ENCODE measurements at places on chromosomes 4 and X. TPM values are rescaled to one million over a fixed set of nuclear protein-coding genes. Genes with fewer than 3 reads are reported as not detected.
A peak's percentile ranks its signal among the peaks of the same experiment; 100 is the strongest.

GRCh38 chr4:149741186-149741831 lies 74.3 kb downstream of the IQCM start:
- H3K36me3 ChIP-seq, result no peaks in the 10 kb centered on the region
- H3K4me1 ChIP-seq, result no peaks in the 10 kb centered on the region
- H3K27ac ChIP-seq, result no peak overlapping the region
- H3K4me3 ChIP-seq, result no peak overlapping the region

GRCh38 chrX:30308263-30309138 lies 689 bp downstream of the NR0B1 start:
- no peak overlapping the region for H3K27ac ChIP-seq
- H3K27me3 ChIP-seq, result no peaks in the 10 kb centered on the region

HEPH gene
- total RNA-seq, result 4.2 TPM

FAM47A gene
- total RNA-seq, result not detected

DNA sequence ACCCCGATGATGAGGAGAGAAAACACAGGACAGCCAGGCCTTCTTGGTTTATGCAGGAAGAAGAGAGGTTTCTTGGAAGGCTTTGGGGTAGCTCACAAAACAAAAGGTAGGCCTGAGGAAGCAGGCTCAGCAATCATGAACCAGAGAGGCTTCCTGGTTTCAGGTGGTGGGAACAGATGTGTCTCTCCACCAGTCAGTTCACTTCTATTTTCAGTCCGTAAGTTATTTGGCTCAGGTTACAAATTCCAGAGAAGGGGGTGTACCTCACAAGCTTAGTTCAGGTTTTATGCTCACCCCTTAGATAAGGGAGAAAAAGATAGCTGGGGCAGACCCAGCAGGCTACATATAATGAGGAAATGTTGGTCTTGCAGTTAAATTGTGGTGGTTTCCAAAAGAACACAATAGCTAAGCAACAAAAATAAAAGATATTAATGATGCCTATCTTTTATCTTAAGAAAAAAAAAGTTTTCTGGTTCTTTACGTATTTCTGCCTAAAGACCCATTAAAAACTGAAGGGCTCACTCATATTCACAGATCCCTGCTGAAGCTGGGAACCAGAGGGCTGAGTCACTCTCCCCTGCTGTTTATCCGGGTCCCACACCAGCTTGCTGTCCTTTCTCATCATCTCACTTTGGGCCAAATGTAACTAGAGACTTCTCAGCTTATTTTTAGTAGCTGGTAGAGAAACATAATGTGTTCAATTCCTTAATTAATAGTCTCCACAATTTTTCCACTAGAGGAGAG lies 177.0 kb downstream of the CAMK2D start:
- no peak overlapping the region for H3K27ac ChIP-seq
- H3K36me3 ChIP-seq, result no peaks in the 10 kb centered on the region
- no peak overlapping the region for H3K4me3 ChIP-seq
- peaks cover 7% of the 10 kb centered on the region for H3K4me1 ChIP-seq
- DNase-seq, result no peak
- H3K27me3 ChIP-seq, result no peaks in the 10 kb centered on the region

DNA sequence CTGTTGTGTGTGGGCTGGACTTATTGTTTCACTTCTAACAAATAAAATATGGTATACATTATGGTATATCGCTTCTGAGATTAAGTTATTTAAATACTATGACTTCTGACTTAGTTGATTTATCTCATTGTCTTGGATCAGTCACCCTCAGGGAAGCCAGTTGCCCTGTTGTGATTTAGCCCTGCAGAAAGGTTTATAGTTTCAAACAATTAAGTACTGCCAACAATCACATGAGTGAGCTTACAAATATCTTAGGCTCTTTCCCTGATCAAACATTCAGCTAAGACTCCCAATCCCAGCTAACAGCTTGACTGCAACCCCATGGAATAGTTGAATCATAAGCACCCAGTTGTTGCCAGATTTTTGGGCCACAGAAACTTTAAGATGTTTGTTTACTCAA lies 85.4 kb downstream of the MAGEC1 start:
- no peak for DNase-seq
- no peaks in the 10 kb centered on the region for H3K27me3 ChIP-seq
- no peak overlapping the region for H3K4me3 ChIP-seq
- H3K4me1 ChIP-seq, result no peaks in the 10 kb centered on the region
- no peaks in the 10 kb centered on the region for H3K36me3 ChIP-seq

DNA sequence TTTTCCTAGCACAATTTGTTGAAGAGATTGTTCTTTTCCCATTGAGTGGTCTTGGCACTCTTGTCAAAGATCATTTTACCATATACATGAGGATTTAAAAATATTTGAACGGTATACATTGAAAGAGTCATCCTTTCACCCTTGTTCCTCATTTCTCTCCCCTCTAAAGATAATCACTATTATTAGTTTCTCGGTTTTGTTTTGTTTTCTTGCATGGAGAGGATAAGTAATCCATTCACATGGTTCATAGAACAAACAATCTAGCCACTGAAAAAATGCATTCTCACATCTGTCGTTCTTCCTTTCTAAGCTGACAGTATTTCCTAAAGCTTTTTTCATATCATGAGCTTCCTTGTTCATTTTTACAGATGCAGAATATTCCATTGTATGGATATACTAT lies 39.2 kb upstream of the MSMO1 start:
- H3K4me3 ChIP-seq, result no peak overlapping the region
- no peaks in the 10 kb centered on the region for H3K36me3 ChIP-seq
- no peak for DNase-seq
- no peaks in the 10 kb centered on the region for H3K27me3 ChIP-seq

EOLA2 gene
- 15.0 TPM for total RNA-seq

- peak overlapping the region; percentile 8 for H3K27ac ChIP-seq
- peaks cover 1% of the 10 kb centered on the region for H3K36me3 ChIP-seq
- no peak overlapping the region for H3K4me3 ChIP-seq
- no peaks in the 10 kb centered on the region for H3K27me3 ChIP-seq
Measured at GRCh38 chrX:48936429-48937053, 17.7 kb upstream of the PIM2 start.

DNA sequence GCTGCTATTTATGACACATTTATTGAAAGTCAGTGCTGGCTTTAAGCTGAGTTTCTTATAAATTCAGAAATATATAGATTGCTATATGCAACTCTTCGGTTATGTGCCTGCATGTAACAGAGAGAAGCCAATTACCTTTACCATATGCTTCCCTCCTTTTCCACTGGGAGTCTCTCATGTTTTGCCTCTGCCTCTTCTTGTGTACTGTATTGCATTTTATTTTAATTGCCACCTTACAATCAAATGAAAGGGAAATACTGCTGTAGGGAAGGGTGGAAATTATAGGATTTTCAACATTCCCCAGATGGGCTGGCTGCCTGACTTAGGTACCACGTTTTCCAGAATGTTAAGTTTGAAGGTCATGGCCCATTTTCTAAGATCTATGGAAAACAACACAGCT lies 655.4 kb upstream of the SLIT2 start:
- no peaks in the 10 kb centered on the region for H3K36me3 ChIP-seq
- H3K27me3 ChIP-seq, result no peaks in the 10 kb centered on the region
- no peak overlapping the region for H3K4me3 ChIP-seq
- H3K27ac ChIP-seq, result no peak overlapping the region

- H3K27ac ChIP-seq, result no peak overlapping the region
- no peaks in the 10 kb centered on the region for H3K36me3 ChIP-seq
- H3K4me1 ChIP-seq, result no peaks in the 10 kb centered on the region
- DNase-seq, result no peak
Measured at GRCh38 chr4:138788857-138789256, 226.7 kb upstream of the NOCT start.

GRCh38 chr4:4328840-4329239 lies 38.8 kb downstream of the ZBTB49 start:
- H3K4me1 ChIP-seq, result no peaks in the 10 kb centered on the region
- H3K27ac ChIP-seq, result no peak overlapping the region
- no peaks in the 10 kb centered on the region for H3K27me3 ChIP-seq

GRCh38 chr4:27129871-27130366 lies 269.3 kb downstream of the STIM2 start:
- no peaks in the 10 kb centered on the region for H3K36me3 ChIP-seq
- H3K27ac ChIP-seq, result peak overlapping the region; percentile 26
- H3K27me3 ChIP-seq, result no peaks in the 10 kb centered on the region
- H3K4me1 ChIP-seq, result no peaks in the 10 kb centered on the region
- H3K4me3 ChIP-seq, result no peak overlapping the region

- no peak overlapping the region for H3K27ac ChIP-seq
- no peaks in the 10 kb centered on the region for H3K36me3 ChIP-seq
- H3K27me3 ChIP-seq, result no peaks in the 10 kb centered on the region
- peaks cover 58% of the 10 kb centered on the region for H3K4me1 ChIP-seq
- no peak overlapping the region for H3K4me3 ChIP-seq
Measured at GRCh38 chr4:3467601-3468031, 4.5 kb downstream of the DOK7 start.

DNA sequence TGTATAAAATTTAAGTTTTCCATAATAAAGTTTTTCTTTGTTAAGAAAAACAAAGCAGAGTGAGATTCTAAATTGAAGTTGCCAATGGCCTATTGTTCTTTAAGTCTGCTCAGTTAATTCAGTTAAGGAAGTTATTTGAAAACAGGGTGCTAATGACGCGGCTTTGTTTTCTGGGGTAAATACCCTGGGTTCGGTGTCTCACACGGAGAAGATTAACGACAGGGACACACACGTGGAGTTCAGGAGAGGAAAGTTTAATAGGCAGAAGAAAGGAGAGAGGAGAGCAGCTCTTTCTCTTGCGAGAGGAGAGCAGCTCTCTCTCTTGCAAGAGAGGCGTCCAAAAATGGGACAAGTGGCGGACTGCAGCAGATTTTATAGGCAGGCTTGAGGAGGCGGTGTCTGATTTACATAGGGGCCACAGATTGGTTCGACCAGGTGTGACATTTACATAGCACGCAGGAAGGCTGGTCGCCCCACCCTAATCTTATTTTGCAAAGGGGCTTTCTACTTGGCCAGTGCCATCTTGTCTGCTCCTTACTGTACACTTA lies 9.6 kb downstream of the CA5B start:
- DNase-seq, result no peak
- H3K27me3 ChIP-seq, result no peaks in the 10 kb centered on the region
- H3K36me3 ChIP-seq, result no peaks in the 10 kb centered on the region
- H3K4me1 ChIP-seq, result peaks cover 6% of the 10 kb centered on the region
- H3K27ac ChIP-seq, result no peak overlapping the region
- no peak overlapping the region for H3K4me3 ChIP-seq

RIBC1 gene
- total RNA-seq, result 0.52 TPM

- DNase-seq, result no peak
- no peaks in the 10 kb centered on the region for H3K27me3 ChIP-seq
- no peak overlapping the region for H3K27ac ChIP-seq
- no peak overlapping the region for H3K4me3 ChIP-seq
Measured at GRCh38 chrX:150298841-150299551, 64.1 kb upstream of the MAMLD1 start.

- no peaks in the 10 kb centered on the region for H3K4me1 ChIP-seq
- DNase-seq, result no peak
- H3K27me3 ChIP-seq, result no peaks in the 10 kb centered on the region
- H3K4me3 ChIP-seq, result no peak overlapping the region
Measured at GRCh38 chr4:26525771-26526150, 35.5 kb upstream of the CCKAR start.

GRCh38 chr4:174681723-174682300 lies 147.2 kb downstream of the GLRA3 start:
- H3K27ac ChIP-seq, result no peak overlapping the region
- no peak overlapping the region for H3K4me3 ChIP-seq
- no peaks in the 10 kb centered on the region for H3K36me3 ChIP-seq
- no peaks in the 10 kb centered on the region for H3K4me1 ChIP-seq
- H3K27me3 ChIP-seq, result no peaks in the 10 kb centered on the region

DNA sequence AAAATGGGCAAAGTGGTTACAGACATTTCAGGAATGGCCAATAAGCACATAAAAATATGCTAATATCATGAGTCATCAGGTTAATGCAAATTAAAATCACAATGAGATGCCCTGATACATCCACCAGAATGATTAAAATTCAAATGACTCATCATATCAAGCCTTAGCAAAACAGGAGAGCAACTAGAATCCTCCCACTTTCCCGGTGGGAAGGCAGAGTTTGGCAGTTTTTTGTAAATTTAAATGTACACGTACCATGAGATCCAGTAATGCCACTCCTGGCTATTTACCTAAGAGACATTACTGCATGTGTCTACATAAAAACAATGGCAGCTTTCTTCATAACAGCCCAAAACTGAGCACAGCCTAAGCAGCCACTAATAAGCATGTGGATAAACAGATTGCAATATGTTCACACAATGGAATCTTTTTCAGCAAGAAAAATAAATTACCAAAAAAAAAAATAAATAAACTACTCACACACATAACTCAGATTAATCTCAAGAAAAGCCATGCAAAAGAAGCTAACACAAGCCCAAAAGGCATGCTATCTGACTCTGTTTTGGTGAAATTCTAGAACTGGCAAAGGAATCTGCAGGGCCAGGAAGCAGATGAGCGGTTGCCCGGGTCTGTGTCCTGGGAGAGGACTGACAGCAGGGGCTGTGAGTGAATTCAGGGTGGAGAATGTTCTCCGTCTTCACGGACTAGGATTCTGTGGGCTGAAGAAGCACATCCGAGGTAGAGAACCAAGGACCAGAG lies 48.8 kb downstream of the AFAP1 start:
- H3K36me3 ChIP-seq, result no peaks in the 10 kb centered on the region
- no peaks in the 10 kb centered on the region for H3K27me3 ChIP-seq
- DNase-seq, result no peak

DNA sequence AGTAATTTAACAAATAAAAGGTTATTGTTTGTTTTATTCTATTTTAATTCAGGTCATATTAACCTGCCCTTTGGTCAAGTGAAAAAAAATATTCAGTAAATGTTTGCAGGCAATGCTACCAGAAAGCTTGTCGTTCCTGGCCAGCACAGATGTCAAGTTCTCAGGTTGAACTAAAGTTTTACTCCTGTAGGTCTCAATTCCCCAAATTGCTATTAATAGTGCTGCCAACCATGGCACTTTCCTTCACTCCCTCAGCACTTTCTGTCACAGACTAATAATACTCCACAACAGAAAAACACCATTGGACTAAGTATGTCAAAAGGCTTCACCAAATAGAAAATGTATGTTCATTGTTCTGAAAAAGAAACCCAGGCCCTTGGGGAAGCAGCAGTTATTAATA lies 79.2 kb upstream of the C4orf54 start:
- peak; percentile 61 for DNase-seq
- no peak overlapping the region for H3K4me3 ChIP-seq
- no peaks in the 10 kb centered on the region for H3K36me3 ChIP-seq
- H3K27me3 ChIP-seq, result no peaks in the 10 kb centered on the region

ARMCX2 gene
- 18.4 TPM for total RNA-seq

PRKG2 gene
- 2.9 TPM for total RNA-seq

DNA sequence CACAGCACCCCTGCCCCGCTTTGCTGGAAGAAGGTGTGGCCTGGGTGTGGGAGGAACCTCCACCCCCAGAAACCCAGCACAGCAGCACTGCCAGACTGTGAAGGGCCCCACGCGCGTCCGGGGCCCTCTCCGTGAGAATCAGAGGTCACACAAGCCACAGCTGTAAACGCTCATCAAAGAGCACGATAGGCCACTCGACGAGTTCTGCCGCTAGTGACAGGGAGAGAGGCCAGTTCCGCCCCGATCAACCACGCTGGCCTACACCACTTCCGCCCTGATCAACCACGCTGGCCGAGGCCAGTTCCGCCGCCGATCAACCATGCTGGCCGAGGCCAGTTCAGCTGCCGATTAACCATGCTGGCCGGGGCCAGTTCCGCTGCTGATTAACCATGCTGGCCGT lies 25.9 kb upstream of the ADRA2C start:
- H3K27me3 ChIP-seq, result no peaks in the 10 kb centered on the region
- H3K4me3 ChIP-seq, result no peak overlapping the region
- H3K36me3 ChIP-seq, result no peaks in the 10 kb centered on the region
- DNase-seq, result no peak
- H3K4me1 ChIP-seq, result peaks cover 8% of the 10 kb centered on the region
- no peak overlapping the region for H3K27ac ChIP-seq

- no peaks in the 10 kb centered on the region for H3K36me3 ChIP-seq
- DNase-seq, result peak; percentile 66
- H3K27ac ChIP-seq, result peak overlapping the region; percentile 84
- no peaks in the 10 kb centered on the region for H3K27me3 ChIP-seq
- peaks cover 46% of the 10 kb centered on the region for H3K4me1 ChIP-seq
Measured at GRCh38 chr4:1290165-1290977, 680 bp downstream of the MAEA start.

All from body of pancreas (tissue), 4 donors.